Stimulated activated naive CD4-positive, alpha-beta T cell (primary cell): ENCODE measurements at places on chromosomes 2 and 18.

DNA sequence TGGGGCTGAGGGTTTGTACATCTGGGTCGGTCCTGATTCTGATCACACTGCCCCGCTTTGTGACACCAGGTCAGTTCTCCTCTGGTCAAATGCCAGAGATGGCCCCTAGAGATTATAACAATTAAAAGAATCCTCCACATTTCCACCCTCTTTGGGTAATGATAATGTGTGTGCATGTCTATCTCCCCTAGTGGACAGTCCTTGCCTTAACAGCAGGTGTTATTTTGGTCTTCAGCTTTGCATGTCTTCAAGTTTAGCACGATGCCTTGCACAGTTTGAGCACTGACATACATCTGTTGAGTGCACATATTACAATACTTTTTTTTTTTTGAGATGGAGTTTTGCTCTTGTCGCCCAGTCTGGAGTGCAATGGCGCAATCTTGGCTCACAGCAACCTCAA lies 25.7 kb upstream of the COX7A2L start:
- DNase-seq, result no peak

GRCh38 chr2:46448641-46449040 lies 30.7 kb upstream of the TMEM247 start:
- DNase-seq, result no peak

- no peak for DNase-seq
These were observed 57.0 kb downstream of the CCDC150 start for GRCh38 chr2:196696423-196697079.

DNA sequence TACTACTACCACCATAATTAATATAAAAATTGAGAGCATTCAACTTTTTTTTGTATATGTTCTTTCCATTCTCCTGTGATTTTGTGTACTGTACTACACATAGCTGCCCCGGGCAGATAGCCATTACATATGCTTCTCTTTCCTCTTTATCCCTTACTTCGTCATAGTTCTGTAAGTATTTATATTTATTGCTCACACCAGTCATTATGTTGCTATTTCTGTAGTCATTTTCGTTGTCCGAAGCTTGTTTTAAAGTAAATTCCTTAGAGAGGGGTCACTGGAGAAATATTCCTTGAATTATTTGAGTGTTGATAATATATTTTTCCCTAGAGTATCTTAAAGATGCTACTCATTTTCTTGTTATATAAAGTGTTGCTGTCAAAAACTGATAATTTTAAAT lies 144.0 kb downstream of the CLIP4 start:
- DNase-seq, result no peak

GRCh38 chr18:37457341-37457740 lies 108.3 kb downstream of the CELF4 start:
- no peak for DNase-seq

DNA sequence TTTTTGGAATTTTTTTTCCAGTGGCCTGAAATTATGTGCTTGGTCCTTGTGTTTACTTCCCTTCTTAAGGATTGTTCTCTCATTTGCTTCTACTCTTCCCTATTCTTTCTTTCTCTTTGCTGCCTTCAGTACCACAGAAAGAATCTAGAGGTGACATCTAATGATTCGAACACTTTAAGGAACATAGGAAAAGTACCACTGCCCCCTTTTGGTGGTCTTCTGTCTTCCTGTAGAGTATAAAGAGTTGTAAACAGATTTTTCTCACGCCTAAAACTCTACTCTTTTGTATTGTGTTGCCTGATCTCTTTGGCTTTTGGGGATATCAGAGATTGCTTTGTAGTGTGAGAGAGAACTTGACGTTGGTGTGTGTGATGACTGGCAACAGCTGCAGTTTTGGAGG lies 7.0 kb upstream of the SCTR start:
- no peak for DNase-seq

- DNase-seq, result no peak
These were observed 76.2 kb upstream of the CTAGE1 start for GRCh38 chr18:22493940-22494339.

DNA sequence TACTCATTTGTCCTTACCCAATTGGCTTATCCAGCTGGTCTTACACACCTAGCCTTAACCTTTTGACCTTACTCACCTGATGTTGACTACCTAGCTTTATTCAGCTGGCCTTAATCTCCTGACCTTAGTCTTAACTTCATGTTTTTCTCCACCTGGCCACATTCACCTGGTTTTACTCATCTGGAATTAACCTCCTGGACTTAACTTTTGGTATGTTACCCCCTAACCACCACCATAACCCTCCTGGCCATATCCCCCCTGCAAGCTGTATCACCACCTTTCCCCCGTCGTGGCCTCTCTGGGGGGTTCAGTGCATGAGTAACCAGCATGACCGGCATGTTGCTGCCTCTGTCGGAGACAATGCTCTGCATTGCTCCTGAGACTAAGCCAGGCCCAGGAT lies 45.7 kb downstream of the CHRNA1 start:
- no peak for DNase-seq

DNA sequence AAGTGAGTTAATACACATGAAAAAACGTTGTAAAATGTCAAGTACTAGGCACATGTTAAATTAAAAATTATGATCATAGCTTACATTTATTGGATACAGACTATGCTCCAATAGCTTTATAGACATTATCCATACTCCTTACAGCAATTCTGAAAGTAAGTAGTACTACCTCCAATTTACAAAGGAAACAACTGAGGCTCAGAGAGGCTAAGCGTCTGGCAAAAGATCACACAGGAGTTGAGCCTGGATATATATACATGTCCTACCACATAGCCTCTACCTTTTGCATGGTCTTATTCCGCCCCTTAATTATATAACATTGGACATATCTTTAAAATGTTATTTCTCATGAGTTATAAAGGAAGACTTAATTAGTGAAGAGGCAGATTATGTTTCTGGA lies 127.3 kb downstream of the CSRNP3 start:
- DNase-seq, result no peak

DNA sequence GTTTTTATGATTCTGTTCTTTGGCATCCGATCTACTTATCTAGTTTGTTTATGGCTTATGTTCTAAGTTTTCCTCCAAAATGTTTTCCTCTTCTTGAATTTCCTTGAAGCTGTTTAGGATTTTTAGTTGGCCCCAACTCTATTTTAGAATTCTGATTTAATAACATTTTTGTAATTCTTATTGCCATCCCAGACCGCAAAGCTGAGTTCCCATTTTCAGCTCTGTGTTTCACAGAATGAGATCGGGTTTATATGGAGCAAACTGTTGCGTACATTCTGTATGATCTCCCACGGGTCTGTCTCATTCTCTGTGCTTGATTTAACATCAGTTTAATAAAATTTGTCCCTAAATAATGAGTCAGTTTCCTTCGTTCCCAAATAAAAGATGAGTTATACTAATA lies 59.3 kb downstream of the DPP4 start:
- DNase-seq, result no peak

- no peak for DNase-seq
These were observed 638.2 kb upstream of the LRRTM1 start for GRCh38 chr2:80942766-80943165.

- DNase-seq, result no peak
These were observed 84.0 kb downstream of the RTN4 start for GRCh38 chr2:54966165-54966832.

DNA sequence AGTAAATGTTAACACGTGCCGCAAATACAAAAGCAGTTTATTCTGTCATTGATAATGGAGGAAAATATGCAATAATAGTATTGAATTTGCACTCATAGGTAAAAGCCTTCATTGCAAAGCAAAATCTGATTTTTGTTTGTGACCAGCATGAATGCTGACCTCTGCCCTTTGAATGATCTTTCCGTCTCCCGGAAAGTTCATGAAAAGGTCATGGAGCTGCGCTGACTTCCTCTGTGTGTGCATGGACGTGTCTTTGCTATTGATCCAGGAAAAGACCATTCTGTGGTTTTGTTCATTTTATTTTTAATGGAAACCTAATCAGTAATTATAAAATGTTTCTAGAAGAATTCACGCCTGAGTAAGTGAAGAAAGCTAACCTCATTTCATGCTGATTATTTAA lies 320.0 kb downstream of the MTX2 start:
- no peak for DNase-seq

DNA sequence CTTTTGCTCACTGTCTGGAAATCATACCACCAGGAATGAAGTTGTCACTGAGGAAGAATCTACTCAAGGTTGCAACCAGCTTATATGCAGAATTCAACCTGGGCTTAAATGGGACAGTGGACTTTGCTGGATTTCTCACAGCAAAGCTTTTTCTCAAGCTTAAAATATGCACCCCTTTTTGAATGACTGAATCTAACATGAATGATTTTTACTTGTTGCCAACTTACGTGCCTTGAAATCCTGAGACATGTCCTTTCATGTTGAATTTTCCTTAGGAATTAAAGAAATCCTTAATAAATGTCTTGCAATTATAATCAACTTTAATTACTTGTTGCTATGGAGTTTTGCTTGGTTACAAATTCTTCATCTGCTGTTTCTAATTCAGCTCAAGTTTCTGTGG lies 57.4 kb downstream of the SPP2 start:
- no peak for DNase-seq

- DNase-seq, result no peak
These were observed 747.2 kb downstream of the SATB2 start for GRCh38 chr2:198710562-198710961.

DNA sequence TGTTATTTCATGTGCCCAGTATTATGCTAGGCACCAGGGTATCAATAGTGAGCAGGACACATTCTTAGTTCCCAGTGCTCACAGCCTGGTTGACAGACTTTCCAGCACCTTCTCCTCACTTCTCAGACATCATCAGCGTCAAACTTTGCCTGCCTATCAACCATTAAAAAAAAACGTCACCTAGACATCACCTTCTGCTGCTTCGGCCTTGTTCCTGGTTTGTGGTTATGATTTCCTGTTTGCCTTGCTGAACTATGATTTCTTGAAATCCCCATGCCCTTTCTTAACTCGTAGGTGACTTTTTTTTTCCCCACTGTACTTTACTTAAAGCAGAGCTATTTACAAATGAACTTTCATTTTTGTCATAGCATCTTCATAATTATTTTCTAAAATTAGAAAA lies 60.4 kb upstream of the NABP1 start:
- DNase-seq, result peak; percentile 46

GRCh38 chr2:111019381-111019780 lies 101.3 kb upstream of the BCL2L11 start:
- no peak for DNase-seq

- DNase-seq, result peak; percentile 94
These were observed 8.5 kb downstream of the IRS1 start for GRCh38 chr2:226791056-226791486.

DNA sequence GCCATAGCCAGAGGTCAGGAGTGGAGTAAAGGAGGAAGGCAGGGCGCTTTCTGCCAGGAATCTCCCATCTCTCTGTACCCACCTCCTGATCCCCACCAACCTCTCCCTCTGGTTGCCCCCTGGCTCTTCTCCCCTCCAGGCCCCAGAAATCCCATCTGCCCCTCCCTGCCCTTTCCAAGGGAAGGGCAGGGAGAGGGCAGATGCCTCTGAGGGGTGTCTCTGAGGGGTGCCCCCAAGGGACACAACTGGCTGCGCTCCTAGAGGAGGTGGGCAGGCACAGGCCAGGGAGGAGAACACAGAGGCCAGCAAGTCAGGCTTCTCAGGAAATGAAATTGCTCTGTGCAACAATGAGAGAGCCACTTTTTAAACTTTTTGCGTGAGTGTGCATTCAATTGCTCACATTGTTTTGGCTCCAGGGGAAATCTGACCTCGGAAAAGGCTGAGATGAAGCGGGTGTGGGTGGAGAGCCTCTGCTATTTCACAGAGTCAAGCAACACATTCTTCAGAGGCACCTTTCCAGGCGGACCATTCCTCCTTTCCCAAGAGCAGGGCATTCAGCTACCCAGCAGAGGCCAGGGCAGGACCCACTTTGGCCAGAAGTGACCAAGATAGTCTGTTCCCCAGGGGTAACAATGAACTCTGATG lies 125.5 kb downstream of the SMAD7 start:
- no peak for DNase-seq

- DNase-seq, result peak; percentile 11
These were observed at the start of gene TMEFF2 for GRCh38 chr2:192194866-192195547. Gene TMEFF2 (minus strand): TSS chr2:192194933. CDS start chr2:192194524, 409 bp downstream.

DNA sequence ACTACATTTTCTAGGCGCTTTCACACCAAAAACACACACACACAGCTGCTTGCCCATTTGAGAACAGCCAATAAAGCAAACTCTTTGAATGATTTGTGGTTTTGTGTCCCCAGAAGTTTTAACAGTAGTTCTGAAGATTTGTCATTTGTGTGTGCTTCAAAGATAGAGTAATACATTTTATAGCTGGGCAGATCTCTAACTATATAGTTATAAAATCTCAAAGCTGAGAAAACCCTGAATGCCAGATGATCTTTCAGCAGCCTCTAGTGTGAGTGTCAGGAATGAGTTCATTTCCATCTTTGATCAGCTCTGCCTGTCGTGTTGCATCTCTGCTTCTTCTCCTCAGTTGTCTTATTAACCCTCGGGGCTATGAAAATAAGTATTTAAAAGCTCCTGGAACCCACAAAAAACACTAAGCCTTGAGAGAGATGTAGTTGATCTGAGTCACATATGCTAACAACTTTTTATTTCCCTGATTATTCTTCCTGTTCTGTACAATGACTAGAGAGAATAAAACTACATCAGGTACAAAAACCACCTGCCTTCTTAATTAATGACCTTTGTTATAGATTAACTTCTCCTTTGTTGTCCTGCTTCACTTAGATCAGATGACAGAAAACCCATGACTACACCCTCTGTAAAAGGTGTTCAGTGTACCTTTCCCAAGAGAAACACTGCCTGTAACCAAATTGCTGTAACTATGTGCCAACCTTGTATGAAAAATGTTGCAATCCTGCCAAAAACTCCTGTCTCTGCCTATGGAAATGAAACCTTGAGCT lies 30.0 kb upstream of the SLC3A1 start:
- no peak for DNase-seq

- DNase-seq, result no peak
These were observed 207.1 kb downstream of the ZNF521 start for GRCh38 chr18:25144820-25145219.

- no peak for DNase-seq
These were observed 32.6 kb downstream of the ANKMY1 start for GRCh38 chr2:240524963-240525718.

GRCh38 chr2:105962221-105962620 lies 217.5 kb downstream of the NCK2 start:
- DNase-seq, result no peak

GRCh38 chr2:1847846-1848598 lies 103.7 kb upstream of the PXDN start:
- DNase-seq, result no peak

DNA sequence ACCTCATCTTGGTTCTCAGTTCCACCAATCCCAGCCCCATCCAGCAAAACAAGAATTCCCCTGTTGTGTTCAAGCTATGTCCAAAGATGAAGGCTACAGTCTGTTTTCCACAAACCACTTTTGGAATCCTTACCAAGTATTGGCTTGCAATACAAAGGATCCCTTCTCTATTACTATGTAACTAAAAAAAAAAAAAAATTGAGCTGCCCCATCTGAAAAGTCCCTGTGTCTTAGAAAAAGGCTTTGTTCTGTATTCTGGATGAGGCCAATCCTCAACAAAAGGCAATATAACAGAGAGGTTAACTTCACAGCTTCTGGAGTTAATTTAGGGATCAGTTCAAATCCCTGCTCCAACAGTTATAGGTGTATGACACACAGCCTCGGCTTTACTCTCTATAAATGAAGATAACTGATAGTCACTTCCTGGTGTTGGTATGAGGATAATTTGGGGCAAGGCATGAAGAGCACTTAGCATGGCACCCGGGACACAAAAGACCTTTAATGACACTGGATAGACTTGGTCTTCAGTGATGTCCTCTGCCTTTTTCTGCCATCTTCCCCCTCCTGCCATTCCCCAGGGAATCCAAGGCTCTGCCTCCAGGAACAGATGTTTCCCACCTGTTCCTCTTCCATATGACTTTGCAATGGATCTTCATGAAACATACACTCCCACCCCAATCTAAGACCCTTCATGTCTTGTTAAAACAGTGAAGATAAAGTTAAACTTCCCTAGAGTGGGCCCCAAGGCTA lies 61.2 kb upstream of the ATL2 start:
- no peak for DNase-seq
